ENCODE measurements at places on chromosomes 3 and 15.

- no peak for DNase-seq
Observed at GRCh38 chr3:58507356-58508078, 15.6 kb downstream of the KCTD6 start.

GRCh38 chr3:184300378-184300720 is 1.3 kb downstream of the PSMD2 start:
- no peak for DNase-seq

GRCh38 chr15:31398677-31399301 is 72.2 kb downstream of the KLF13 start:
- no peak for DNase-seq

DNA sequence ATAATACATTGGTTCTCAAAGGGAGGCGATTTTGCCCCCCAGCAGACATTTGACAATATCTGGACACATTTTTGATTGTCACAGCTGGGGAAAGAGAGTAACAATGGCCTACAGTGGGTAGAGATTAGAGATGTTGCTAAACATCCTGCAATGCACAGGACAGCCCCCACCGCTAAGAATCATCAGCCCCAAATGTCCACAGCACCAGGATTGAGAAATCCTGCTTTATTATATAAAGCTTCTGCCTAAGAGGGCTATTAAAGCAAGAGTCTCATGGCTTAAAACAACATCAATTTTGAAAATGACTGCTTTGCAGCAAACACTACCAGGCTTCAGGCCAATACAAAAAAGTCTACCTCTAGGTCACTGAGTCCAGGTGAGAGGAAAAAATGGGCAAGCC is 68.2 kb downstream of the NTRK3 start:
- no peak for DNase-seq

GRCh38 chr15:47644722-47645121 is 72.6 kb upstream of the SEMA6D start:
- DNase-seq: no peak

GRCh38 chr15:49255966-49256759 is 86.1 kb downstream of the GALK2 start:
- no peak for DNase-seq

- no peak for DNase-seq
Observed at GRCh38 chr15:25670025-25670554, 193.0 kb downstream of the ATP10A start.

GRCh38 chr3:102225407-102226132 is 209.2 kb upstream of the ZPLD1 start:
- no peak for DNase-seq
